ENCODE measurements at places on chromosomes 16 and 17.

DNA sequence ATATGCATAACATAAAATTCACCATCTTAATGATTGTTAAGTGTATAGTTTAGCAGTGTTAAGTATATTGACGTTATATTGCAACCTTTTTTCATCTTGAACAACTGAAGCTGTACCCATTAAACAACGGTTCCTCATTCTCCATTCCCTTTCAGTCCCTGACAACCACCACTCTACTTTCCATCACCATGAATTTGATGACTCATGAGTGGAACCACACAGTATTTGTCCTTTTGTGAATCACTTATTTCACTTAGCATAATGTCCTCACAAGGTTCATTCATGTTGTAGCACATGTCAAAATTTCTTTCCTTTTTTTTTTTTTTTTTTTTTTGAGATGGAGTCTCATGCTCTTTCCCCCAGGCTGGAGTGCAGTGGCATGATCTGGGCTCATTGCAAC is 46.0 kb downstream of the HOXB1 start:
- no peak for DNase-seq

DNA sequence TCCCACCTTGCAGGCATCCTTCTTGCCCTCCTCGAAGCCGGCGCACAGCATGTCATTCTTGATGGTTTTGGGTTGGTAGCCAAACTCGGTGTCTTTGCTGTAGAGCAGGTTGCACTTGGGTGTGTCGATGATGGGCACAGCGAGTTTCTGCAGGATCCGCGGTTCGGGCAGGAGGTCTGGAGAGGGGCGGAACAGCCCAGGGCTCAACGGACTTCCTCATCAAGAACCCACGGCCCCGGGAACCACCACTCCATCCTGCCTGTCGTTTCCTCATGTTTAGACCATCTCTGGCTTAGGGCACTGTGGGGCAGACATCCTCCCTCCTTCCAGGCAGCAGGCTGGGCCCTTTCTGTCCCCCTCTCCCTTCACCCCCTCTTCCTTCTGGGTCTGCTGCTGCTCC is 6.5 kb downstream of the PRSS27 start:
- DNase-seq, result no peak

DNA sequence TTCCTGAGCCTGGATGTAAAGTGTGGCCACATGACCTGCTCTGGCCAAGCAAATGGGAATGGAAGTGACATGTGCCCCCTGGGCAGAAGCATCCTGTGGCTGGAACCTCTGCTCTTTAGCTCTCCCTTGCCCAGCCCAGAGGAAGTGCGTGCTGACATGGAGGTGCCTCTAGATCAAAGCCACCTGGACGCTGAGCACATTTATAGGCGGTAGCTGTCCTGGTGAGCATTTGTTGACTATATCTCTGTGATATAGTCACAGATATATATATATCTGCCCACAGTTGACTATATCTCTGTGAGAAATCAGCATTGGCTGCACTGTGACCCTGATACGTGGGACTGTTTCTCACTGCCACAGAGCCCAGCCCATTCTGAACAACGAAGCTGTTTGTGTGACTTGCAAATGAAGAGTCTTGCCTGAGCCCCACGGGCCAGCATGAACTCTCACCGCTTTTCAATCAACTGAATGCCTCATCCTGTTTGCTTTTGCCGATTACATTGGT is 118.8 kb downstream of the C16orf95 start:
- no peak for DNase-seq

- no peak for DNase-seq
These were observed 562 bp downstream of the ZC3H7A start for GRCh38 chr16:11796227-11797165.

DNA sequence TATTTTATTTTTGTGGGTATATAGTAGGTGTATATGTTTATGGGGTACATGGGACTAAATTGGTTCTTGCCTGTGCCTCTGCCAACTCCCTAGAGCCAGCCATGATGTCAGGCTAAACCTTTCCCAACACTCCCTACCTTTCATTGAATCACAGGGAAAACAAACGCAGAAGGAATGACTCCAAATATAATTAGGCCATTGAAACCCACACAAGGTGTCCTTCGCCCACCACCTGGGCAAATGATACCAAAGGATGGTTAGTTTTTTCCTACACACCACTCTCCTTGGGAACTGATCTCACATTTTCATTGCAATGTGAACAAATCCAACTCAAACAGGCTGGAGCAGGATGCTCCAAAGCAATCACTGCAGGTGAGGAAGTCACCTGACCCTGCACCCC is 27.5 kb downstream of the WSB1 start:
- DNase-seq, result no peak

DNA sequence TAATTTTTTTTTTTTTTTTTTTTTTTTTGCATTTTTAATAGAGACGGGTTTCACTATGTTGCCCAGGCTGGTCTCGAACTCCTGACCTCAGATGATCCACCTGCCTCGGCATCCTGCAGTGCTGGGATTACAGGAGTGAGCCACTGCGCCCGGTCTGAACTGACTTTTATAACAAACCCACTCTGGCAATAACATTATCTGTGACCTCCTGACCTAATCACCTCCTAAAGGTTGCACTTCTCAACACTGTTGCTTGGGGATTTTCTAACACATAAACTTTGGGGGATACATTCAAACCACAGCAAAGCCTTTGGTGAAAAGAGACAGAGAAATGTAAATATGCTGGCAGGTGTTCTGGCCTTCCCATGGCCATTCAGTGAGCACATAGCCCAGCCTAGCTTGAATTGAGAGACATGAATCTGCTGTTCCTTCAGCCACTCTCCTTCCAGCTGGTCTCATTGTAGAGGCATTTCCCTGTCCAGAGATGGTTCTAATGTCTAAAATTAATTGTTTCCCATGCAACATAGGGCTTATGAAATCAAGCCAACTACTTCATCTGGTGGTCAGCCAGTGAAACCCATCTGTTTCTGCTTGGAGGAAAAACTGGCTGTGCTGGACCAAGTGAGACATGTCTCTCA is 28.3 kb downstream of the LYRM1 start:
- DNase-seq, result no peak

DNA sequence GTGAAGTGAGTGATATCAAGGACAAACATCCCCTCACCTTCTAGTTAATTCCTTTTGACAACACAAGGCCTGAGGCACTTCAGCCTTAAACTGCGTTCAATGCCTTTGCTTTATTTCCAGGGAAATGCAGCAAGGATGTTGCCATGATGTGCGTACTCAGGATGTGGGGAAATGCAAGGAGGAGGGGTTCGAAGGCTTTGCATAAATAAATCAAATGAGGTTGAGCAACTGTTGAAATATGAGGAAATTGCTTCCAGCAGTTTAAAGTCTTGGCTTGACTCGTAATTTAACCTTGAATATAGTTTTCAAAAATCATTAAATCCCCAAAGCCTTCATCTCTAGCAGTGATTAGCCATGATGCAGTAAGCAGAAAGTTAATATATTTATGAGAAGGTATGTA is 81.8 kb upstream of the CCL2 start:
- no peak for DNase-seq

DNA sequence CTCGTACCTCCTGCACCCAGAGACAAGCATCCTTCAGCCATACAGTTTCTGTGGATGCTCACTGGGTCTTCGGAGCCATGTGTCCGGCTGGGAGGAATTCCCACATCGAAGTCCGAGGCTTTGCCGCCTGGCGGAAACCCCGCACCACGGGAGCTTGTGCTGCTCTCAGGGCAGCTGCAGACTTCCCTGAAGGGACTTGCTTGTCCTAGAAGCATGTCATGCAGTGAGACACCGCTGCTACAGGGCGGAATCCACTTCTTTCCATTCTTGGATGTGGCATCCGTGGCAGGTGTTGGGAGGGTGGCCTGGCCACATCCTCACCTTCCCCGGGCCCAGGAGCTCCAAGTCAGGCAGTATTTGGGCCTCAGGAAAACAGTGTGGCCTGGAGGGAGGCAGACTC is 122.5 kb downstream of the CMIP start:
- no peak for DNase-seq

DNA sequence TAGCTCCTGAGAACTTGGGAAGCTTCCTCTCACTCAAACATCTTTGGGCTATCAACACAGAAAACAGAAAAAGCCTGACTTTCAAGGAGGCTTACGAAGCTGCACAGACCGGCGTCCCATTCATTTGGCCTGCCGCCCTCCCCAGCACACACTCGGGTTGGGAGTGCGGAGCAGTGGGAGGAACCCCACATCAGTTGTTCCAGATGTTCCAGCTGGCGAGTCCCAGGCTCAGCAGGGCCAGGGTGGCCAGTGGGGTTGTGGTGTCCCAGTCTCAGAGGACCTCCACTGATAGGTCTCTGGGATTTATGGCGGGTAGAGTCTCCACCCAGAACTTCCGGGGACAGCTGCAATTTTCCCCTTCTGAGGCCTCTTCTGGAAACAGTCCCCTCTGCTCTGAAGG is 43.1 kb upstream of the DLX4 start:
- no peak for DNase-seq

DNA sequence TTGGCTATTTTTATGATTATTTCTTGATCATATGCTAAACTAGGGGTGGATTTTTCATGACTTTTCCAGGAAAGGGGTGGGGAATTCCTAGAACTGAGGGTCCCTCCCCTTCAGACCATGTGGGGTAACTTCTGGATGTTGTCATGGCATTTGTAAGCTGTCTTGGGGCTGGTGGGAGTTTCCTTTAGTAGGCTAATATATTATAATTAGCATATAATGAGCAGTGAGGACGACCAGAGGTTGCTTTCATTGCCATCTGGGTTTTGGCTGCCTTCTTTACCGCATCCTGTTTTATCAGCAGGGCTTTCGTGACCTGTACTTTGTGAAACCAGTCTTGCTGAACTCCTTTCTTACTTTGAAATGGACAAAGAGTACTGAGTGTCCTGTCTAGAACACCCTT is 40.4 kb upstream of the ABCA5 start:
- DNase-seq, result no peak

- no peak for DNase-seq
These were observed 1.3 kb upstream of the DNAH2 start for GRCh38 chr17:7715936-7716886.

GRCh38 chr17:1931844-1932579 is 93.1 kb downstream of the RTN4RL1 start:
- DNase-seq, result no peak

DNA sequence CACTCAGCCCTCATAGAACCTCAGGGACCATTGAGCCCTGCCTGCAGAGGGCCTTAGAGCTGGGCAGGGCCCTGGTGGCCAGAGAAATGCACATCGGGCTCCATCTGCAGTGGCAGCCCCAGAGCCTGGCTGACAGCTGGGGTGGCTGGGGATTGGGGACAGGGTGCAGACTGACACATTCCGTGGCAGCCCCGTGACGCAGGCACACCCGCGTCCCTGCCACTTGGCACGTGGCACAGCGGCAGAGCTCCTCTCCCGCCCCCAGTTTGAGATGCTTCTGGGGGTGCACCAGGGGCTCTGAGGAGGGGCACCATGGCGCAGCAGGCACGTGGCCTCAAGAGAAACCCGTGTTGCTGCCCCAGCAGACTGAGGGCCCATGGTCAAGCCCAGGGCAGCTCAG is 2.2 kb downstream of the FBXL16 start:
- no peak for DNase-seq

DNA sequence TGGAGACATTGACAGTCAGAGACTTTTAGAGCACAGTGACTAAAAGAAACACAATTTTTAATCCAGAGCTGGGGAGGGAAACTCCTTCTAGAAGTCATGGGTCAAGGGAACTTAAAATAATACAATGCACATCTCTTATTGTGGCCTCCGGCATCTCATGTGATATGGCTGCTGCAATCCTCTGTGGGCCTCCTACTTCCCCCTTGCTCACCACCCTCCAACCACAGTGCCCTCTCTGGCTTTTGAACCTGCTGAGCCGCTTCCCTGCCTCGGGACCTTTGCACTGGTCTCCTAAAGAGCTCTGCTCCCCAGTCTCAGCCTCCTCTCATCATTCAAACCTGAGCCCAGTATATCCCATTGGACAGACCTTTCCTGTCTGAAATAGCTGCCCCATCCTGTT is 47.6 kb downstream of the HS3ST2 start:
- DNase-seq, result no peak

DNA sequence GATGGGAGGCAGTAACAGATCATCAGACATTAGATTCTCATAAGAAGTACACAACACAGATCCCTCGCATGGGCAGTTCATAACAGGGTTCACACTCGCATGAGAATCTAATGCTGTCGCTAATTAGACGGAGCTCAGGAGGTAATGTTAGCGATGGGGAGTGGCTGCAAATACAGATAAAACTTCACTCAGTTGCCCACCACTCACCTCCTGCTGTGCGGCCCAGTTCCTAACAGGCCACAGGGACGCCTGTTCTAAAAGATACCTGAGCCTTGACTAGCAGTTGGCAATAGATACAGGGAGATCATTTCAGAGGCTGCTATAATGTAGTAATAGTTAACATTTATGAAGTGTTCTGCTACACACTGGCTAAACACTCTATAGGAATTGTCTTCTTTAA is 4.9 kb downstream of the PTRH2 start:
- DNase-seq, result no peak

GRCh38 chr16:82655072-82655714 is 28.4 kb downstream of the CDH13 start:
- peak; percentile 83 for DNase-seq

DNA sequence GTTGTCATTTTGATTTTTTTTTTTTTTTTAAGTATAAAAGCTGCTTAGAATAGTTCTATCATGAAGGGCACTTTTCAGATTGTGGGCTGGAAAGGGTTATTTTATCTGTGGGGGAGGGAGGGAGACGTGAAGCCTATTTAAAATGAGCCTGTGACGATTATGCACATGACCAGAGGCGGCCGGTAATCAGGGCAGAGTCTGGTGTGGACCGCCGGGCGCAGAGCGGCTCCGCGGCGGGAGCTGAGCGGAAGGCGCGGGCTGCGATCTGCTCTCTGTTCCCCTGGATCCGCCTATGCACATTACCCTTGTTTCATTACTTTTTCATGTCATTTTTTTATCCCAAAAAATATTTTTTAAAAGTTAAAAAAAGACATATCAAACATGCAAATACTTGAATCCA is 23.5 kb downstream of the TMC6 start:
- no peak for DNase-seq

DNA sequence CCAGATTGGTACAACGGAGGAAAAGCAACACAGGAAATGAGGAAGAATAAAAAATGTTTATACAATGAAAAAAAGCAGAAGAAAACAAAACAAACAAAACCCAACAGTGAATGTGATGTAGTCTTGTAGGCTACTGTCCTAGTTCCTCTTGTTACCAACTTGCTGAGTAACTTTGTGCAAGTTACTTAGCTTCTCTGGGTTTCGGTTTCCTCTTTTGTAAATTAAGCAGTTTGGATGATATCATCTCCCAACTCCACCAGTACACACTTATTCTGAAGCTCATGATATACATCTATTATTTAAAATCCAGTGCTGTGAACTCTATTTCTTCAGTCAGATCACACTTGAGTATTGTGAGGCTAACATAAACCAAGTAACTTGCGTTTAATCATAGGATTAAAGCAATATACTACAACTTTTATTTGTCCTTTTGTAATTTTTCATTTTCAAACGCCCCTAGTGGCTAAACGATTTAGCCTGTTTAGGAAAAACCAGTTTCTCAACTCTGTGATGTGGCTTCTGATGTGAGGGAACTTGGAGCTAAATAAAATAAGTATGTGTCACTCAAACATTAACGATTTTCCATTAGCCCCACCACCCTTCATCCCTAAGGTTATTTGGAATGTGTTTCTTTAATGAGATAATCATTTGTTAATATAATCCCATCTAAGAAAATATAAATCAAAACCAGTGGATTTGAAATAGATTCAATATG is 1.4 kb upstream of the UNK start:
- no peak for DNase-seq

- no peak for DNase-seq
These were observed 399.1 kb downstream of the MAF start for GRCh38 chr16:79201436-79201835.

Measured in non-pigmented ciliary epithelial cell (primary cell).